ENCODE measurements at places on chromosomes 7 and 10. TPM values are rescaled to one million over a fixed set of nuclear protein-coding genes. Genes with fewer than 3 reads are reported as not detected.

FOXI2 gene
- not detected for total RNA-seq

CPA1 gene
- 0.29 TPM for total RNA-seq

DNA sequence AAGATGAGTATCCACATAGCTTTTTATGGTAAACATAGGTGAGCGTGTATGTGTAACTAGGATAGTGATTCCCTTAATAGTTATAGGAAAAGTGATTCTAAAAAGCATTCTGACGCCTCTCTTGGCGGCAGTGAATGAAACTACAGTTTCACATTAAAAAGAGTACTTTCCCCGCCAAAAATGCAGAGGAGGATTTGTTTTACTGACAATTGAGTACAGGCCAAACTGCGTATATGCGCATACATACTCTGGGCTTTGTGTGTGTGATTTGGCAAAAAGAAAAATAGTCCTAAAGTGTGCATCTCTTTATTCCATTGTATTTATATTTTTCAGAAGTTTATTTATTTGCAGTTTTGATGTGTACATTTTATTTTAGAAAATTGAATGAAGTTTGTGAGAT is 10.3 kb downstream of the CUL1 start:
- DNase-seq: no peak

SPDYE16 gene
- 0.12 TPM for total RNA-seq

- no peak for DNase-seq
These were observed 69.0 kb downstream of the CREB5 start for GRCh38 chr7:28481091-28481926.

CPVL gene
- 12.8 TPM for total RNA-seq

- no peak for DNase-seq
These were observed 2.2 kb upstream of the STRIP2 start for GRCh38 chr7:129431911-129432643.

DNA sequence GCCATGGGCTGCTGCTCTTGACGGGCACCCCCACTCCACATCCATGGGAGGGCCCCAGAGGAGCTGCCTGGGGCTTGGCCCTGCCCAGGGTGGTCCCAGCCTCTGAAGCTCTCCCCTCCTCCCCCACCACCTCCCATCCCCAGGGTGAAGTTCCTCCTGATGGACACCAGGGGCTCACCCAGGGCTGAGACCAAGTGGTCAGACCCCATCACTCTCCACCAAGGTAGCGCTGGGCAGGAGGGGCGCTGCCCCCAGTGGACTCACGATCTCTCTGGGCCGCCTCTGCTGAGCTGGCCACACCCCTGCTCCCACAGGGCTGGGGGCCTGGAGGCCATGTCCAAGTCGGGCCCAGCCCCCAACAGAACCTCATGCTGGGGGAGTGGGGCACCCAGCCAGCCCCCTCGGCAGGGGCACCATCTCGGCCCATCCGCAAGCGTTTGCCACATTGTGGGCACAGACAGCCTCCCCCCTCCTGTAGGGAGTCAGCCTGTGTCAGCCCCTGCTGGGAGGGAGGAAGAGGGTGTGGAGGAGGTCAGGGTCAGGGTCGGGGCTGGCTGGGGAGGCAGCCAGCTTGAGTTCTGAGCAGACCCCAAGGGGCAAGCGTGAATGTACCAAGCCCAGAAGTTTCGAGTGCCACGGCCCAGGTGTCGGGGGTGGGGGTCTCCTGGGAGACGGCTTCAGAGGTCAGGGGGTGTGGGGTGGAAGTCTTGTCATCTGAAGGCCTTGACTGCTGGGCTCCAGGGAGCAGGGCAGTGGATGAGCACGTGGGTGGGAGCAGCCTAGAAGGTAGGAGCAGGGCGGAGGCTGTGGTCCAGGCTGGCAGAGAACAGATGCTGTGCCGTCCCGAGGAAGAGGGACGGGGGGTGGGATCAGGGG is 2.8 kb downstream of the UPK3B start:
- peak; percentile 18 for DNase-seq

GRCh38 chr10:29386342-29386999 is 97.6 kb downstream of the LYZL1 start:
- no peak for DNase-seq

- no peak for DNase-seq
These were observed 248.4 kb upstream of the KLF6 start for GRCh38 chr10:4033341-4033896.

ZNF488 gene
- not detected for total RNA-seq

DNA sequence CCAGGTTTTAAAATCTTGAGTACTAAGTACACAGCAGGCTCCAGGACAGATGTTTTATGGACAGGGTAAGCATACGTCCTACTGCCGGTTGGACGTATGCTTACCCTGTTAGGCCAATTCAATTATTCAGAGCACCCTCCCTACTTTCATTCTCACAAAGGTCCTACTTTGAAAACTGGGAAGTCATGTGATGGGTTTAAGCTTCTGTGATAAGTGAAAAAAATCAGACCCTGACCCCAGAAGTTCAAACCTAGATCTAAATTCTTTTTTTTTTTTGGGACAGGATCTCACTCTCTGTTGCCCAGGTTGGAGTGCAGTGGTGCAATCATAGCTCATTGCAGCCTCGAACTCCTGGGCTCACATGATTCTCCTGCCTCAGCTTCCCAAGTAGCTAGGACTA is 55.2 kb downstream of the HIPK2 start:
- DNase-seq: no peak

DNA sequence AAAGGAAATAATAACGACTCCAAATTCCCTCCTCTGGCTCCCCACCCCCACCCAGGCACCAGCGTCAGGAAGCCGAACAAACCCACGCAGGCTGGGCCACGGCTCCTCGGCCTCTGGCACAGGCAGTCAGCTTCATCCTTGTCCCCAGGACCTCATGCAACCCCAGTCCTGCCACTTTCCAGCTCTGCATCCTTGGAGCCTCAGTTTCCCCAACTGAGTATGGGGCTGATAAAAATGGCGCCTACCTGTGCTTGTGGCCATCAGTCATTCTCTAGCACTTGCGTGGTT is 137.1 kb downstream of the RGS10 start:
- DNase-seq: no peak

GRCh38 chr7:43554423-43554822 is 28.5 kb upstream of the STK17A start:
- no peak for DNase-seq

CCDC3 gene
- total RNA-seq: 25.5 TPM

GRCh38 chr7:69775231-69775771 is 177.0 kb downstream of the AUTS2 start:
- peak; percentile 76 for DNase-seq

CYP2W1 gene
- total RNA-seq: not detected

DNA sequence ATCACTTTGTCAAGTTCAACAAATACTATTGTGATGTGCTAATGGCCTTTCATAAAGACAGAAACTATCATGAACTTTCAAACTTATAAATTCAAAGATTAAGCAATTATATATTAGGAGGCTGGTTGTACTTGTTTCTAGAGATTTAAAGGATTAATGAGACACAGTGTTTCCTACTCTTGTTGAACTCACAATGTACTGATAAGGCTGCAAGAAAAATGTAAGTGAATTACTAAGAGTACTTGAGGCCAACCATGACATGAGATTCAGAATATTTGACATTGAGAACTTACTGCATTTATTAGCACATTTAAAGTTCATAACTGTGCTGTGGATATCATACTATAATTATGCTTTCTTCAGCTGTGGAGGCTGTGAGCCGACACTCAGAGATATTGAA is 1210.5 kb upstream of the SORCS1 start:
- no peak for DNase-seq

- no peak for DNase-seq
These were observed 193.3 kb upstream of the ZNF804B start for GRCh38 chr7:88566162-88566729.
